COR-L47 (cell line): ENCODE measurements at places on chromosomes 5 and 9.

GRCh38 chr9:7561527-7562080, 238.0 kb downstream of the DMAC1 start:
- no peak for DNase-seq

GRCh38 chr9:130458804-130459067, 14.0 kb downstream of the ASS1 start:
- DNase-seq: no peak

- DNase-seq: peak; percentile 49
These were observed 199.7 kb downstream of the NNT start for GRCh38 chr5:43802651-43803050.

- DNase-seq: no peak
These were observed 15.4 kb downstream of the ARHGEF37 start for GRCh38 chr5:149596712-149597111.

DNA sequence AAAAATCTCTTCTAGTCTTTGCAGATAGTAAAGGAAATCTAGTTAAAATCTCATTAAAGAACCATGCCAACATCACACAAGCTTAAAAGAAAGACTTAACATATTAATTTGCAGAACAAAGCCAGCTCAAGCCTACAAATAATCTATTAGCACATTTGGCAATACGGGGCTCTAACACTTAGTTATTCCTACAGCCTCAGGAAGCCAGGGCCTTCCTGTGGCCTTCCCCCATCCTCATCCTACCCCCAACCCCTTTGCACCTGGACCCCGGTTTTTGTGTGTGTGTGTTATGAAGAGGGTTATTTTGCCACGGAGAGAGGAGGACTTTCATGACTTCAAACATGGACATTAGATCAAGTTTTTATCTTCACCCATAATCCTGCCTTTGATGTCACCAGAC, 64.6 kb downstream of the FOXB2 start:
- no peak for DNase-seq
